ENCODE measurements at places on chromosomes 1 and 21. TPM values are rescaled to one million over a fixed set of nuclear protein-coding genes. Genes with fewer than 3 reads are reported as not detected.

Gene OR10J5
- total RNA-seq: not detected

Gene FLG2
- total RNA-seq: 0.04 TPM

Gene AZIN2
- total RNA-seq: 2.4 TPM

Gene CD1B
- not detected for total RNA-seq

Measured in foreskin keratinocyte (primary cell).